Suppressor macrophage treated with lipopolysaccharide for 1 hour (primary cell): ENCODE measurements at places on chromosomes 2 and 18.

DNA sequence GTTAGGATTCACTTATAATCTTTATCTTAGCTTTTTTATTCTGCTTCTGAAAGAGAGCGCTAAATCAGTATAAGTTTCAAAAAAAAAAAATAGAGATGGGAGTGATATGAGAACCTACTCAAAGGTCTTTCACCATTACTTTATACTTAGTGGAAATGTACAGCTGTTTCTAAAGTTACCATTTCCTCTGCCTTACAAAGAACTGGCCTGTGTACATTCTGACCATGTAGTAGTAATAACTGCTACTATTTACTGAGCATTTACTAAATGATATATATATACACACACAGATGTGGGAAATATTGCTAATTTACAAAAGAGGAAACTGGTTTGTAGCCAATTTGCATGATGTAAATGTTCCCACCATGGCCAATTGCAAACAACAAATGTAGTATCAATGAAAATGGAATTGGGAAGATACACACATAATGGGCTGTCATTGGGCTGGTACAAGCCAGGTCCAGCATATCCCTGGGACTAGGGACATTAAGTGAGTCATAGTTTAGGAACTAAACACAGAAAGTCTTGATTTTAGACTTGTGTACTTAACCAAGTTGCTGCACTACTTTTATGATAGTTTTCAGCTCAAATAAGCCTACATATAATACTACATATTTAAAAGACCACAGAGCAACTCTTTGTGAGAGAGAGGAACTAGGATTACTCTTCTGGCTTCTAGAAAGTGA is 67.1 kb downstream of the DYNC1I2 start:
- no peak for DNase-seq

DNA sequence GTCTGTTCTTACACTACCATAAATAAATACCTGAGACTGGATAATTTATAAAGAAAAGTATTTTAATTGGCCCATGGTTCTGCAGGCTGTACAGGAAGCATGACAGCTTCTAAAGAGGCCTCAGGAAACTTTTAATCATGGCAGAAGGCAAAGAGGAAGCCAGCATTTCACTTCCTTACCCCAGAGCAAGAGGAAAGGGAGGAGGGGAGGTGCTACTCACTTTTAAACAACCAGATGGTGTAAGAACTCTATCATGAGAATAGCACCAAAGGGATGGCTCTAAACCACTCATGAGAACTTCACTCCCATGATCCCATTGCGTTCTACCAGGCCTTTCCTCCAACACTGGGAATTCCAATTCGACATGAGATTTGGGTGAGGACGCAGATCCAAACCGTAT is 344.4 kb upstream of the SLC39A10 start:
- DNase-seq: no peak

GRCh38 chr18:9803063-9803697 is 82.6 kb upstream of the TXNDC2 start:
- DNase-seq: no peak

- peak; percentile 50 for DNase-seq
Measured at GRCh38 chr2:56185582-56186046, 1.8 kb downstream of the CCDC85A start.

DNA sequence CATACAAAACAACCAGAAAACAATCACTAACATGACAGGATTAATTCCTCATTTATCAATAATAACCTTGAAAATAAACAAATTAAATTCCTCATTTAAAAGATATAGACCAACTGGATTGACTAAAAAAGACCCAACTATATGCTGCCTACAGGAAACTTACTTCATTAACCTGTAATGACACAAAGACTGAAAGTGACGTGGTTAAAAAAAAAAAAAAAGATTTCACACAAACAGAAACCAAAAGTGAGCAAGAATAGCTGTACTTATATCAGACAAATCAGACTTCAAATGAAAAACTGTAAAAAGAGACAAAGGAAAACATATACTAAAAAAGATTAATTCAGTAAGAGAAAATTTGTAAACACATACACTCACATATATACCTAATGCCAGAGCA is 201.2 kb downstream of the CCDC178 start:
- no peak for DNase-seq

GRCh38 chr2:125554956-125555355 is 1101.0 kb upstream of the GYPC start:
- DNase-seq: no peak

- no peak for DNase-seq
Measured at GRCh38 chr2:232398293-232399034, 8.2 kb upstream of the ALPG start.

DNA sequence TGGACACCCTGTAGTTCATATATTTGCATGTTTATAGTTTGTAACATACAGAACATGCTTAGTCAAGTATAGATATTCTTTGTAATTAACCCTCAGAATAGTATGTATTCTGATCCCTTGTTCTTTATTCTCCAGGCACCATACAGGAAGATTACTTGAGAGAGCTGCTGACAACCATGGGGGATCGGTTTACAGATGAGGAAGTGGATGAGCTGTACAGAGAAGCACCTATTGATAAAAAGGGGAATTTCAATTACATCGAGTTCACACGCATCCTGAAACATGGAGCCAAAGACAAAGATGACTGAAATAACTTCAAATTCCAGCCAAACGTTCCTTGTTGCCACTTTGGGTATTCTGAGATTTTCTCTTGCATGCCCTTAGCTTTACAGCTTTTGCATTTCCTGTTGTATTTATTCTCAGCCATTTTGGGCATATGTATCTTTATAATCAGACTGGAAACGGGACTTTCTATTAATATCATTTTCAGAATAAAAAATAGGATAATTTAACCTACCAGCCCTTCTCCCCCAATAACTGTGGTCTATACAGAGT is 6.2 kb upstream of the MYL12B start:
- peak; percentile 55 for DNase-seq

DNA sequence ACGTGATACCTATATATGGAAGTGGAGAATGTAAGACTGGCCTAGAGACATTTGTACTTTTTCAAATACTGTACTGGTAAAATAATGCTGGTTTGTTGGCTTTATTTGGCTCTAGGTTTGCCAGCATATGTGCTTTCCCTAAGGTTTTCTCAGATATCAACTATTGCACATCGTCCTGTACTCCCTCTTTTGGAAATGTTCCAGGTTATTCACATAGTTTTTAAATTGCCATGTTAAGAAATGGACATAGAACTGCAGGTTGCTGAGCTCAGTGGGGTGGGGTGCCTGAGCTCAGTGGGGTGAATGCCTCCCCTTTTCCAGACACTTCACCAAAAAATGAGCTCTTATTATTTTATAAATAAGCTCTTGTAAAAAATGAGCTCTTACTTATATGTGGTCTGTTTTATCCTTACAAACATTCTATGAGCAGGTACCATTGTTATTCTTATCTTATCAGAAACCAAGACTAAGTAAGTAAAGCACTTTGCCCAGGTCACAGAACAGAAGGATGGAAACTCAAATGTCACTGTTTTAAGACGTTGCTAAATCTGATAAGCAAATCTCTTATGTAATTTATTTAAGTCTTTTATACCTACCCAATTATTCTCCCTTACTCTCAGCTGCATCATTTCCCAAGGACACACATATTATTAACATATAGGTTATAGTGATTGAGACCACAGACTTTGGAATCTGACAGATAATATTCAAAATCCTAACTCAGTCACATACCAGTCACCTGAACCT is 99.0 kb downstream of the CPS1 start:
- no peak for DNase-seq

DNA sequence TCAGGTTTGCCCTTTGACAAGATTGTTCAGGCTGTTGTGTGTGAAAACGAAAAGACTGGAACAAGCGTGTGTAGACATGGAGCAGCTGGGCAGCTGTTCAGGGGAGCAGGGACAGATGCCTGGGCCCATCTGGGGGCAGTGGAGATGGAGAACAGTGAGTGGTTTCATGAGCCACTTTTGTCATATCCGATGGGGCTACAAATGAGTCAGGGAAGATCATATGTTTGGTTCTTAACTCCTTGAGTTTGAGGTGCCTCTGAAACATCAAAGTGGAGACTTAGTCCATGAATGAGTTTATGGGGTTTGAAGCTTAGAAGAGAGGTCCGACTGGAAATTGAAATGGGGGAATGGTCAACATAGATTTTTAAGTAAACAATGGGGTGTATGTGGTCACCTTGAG is 9.3 kb upstream of the PLB1 start:
- DNase-seq: no peak

DNA sequence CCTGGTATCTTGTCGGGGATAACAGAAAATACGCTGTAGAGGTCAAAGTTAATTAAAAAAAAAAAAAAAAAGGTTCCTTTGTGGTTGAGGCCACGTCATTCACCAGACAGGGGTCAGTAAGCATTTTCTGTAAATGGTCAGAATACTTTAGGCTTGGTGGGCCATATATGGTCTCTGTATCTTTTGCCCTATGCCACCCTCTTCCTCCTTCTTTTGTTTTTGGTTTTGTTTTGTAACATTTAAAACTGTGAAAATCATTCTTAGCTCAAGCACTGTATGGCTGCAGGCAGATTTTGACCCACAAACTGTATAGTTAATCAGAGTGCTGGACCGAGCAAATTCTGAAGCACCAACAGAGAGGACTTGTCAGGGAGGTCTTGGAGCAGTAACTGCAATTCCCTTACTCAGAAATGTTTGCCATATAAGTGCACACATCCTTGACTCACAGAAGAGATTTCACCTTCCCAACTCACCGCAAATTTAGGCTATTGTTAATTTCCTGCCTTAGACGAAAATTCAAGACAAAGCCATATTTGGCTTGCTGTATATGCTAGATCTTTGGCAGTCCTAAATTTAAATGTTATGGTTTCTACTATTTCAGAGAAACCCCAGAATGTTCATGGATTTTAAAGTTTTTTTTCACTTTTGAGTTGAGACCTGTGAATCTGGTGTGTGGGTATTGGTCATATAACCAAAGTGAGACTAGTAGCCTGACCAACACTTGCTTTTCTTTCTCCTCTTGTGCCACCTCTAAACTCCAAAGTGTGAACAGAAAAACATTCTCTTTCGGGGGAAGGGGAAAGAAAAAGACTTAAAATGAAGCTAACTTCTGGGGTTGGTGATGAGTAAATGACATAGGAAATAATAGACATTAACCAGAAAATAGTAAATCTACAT is 65.4 kb downstream of the DOCK10 start:
- no peak for DNase-seq

- peak; percentile 41 for DNase-seq
Measured at GRCh38 chr2:197261808-197262226, 48.8 kb downstream of the ANKRD44 start.

- no peak for DNase-seq
Measured at GRCh38 chr2:10655074-10655473, 34.7 kb downstream of the NOL10 start.

DNA sequence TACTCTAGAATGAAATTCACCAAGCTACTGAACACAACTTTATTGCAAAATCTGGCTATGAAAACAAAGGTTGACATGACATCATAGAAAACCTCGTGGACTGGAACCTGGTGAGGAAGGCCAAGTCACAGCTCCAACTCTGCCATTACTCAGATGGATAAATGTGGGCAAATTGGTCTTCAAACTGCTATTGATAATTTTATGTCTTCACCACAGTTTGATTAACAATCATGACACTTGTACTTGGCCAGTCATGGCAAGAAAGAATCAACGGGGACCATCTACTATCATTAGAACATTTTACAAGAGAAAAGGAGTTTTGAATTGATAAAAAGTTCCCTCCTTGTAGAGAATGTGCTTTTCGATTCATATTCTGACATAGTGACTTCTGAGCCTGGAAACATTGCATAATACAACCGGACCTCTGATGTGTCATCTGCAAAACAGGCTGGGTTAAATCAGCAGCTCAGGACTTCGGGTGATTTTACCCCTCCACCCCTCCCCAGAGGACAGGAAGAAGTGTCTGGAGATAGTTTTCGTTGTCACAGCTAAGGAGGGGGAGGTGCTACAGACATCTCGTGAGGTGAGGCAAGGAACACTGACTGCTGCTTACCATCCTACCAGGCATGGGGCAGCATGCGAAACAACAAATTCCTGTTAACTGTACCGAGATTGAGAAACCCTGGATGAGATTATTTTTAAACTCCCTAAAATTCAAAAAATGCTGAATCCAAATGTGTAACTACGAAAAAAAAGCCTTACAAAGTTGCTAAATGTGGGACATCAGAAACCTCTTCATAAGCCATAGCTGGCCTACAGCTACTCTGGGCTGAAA is 8.4 kb downstream of the L3MBTL4 start:
- peak; percentile 86 for DNase-seq

GRCh38 chr2:71833855-71834560 is 313.7 kb downstream of the CYP26B1 start:
- no peak for DNase-seq

DNA sequence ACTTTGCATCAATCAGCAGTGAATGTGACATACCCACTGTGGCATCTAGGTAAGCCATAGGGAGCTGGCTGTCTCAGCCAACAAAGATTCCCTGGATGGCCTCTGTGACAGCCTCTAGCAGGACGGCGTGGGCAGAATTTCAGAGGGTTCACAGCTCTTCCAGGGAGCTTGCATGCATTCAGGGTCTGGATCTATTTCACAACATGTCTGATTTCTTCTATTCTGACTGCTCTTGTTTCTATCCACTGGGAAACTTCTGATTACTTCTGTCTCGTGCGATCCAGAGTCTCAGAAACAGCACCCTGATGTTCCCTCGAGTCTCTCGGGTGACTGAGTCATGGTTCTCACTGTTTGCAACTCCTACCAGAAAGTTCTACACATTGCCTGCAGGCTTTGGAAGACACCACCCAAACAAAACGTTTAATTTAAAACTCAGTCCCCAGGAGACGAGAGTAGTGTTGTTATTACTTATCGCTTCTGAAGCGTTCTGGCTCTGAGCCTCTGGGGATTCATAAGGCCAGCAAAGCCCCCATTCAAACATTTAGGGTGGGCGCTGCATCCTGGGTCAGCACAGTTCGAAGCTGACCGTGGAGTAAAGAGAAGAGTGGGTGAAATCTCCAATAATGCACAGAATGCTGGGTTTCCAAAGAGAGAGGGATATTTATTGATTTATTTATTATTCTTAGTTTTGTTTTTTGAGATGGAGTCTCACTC is 41.9 kb upstream of the ODC1 start:
- DNase-seq: no peak

- no peak for DNase-seq
Measured at GRCh38 chr2:24986372-24986771, 14.6 kb upstream of the DNAJC27 start.

GRCh38 chr2:176653479-176654443 is 384.5 kb downstream of the MTX2 start:
- peak; percentile 63 for DNase-seq

- peak; percentile 89 for DNase-seq
Measured at GRCh38 chr2:105868060-105868459, 123.3 kb downstream of the NCK2 start.

DNA sequence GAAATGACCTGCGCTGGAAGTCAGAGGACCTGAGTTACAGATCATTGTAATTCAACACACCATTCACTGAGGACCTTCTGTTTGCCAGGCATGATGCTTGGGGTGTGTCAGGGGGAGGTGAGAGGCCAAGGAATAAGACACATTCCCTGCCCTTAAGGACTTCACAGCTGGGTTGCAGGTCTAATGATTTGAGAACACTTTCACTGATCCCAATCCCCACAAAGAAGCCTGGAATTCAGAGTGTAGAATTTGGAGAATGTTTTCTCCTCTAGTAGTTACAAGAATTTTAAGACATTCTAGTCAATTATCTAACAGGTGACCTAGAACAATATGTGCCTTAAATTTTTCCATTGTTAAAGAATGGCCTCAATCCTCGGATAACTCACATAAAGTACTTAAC is 322.4 kb downstream of the TNS1 start:
- no peak for DNase-seq
